Left lobe of liver (tissue), 2 donors: ENCODE measurements at places on chromosomes 13 and 19.
A peak's percentile ranks its signal among the peaks of the same experiment; 100 is the strongest.

GRCh38 chr13:112961457-112962369, 7.3 kb upstream of the MCF2L start:
- no peak for DNase-seq

- no peak for DNase-seq
Observed at GRCh38 chr19:7913652-7914051, 978 bp upstream of the TGFBR3L start.

- DNase-seq = no peak
Observed at GRCh38 chr13:72317346-72318109, 409.9 kb downstream of the MZT1 start.

GRCh38 chr19:51431124-51431523, 13.7 kb upstream of the SIGLEC10 start:
- no peak for DNase-seq

- no peak for DNase-seq
Observed at GRCh38 chr13:50654331-50654730, 189.2 kb downstream of the DLEU7 start.

DNA sequence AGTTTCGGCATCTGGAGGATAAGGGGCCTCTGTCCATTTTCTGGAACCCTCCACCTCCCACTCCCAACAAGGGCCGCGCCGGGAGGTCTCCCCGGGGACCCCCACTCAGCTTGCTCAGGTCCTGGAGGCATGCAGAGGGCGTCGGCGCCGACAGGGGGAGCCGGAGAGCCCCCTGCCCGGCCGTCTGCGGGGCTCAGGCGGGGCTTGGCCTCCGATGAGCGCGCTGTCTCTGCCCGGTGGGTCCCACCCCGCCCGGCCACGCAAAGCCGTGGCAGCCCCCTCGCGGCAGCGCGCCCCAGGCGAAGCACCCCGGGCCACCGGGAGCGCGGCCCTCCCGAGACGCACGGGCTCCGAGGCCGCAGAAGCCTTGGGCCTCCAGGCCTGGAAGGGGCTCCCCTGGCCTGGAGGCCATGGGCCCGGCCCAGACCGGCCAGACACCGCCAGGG, 149.7 kb upstream of the ZNF536 start:
- DNase-seq = no peak

GRCh38 chr19:621819-622218, 11.5 kb downstream of the POLRMT start:
- no peak for DNase-seq

DNA sequence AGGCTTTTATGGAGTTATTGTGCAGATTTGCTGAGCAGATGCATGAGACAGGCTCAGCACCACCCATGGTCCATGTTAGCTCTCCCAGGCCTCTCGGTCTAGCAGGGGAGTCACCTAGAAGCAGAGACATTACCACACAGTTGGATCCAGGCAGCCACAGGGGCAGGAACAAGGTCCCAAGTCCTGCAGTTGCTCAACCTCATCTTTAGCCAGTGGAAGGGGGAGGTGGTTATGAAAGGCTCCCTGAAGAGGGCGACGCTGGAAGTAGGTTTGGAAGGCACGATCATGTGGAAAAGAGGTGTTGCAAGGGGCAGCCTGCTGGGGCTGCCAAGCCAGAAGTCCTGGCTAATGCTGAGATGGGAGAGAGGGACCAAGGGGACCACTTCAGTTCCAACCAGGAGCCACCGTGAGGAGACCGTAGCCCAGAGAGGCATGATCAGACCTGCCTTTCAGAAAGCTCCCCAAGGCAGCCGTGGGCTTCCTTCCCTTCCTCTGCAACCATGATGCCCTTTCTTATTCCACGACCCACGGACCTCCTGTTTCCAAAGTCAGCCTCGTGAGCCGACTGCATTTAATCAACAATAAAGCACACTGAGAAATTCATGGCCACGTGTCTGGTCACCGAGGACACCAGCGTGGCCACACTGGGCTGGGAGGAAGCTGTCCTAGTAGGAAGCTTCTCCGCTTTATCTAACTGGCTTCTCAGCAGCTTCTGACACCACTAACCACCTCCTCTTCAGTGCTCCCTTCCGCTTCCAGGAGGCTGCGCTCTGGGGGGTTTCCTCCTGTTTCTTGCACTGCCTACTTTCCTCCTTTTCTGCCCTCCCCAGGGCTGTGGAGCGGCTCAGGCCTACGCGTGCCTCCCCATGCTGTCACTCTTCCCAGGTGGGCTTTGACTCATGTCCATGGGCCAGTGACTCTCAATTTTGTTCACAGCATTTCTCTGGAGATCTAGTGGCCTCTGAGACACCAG, 2.6 kb downstream of the AP1M1 start:
- DNase-seq = peak; percentile 94

DNA sequence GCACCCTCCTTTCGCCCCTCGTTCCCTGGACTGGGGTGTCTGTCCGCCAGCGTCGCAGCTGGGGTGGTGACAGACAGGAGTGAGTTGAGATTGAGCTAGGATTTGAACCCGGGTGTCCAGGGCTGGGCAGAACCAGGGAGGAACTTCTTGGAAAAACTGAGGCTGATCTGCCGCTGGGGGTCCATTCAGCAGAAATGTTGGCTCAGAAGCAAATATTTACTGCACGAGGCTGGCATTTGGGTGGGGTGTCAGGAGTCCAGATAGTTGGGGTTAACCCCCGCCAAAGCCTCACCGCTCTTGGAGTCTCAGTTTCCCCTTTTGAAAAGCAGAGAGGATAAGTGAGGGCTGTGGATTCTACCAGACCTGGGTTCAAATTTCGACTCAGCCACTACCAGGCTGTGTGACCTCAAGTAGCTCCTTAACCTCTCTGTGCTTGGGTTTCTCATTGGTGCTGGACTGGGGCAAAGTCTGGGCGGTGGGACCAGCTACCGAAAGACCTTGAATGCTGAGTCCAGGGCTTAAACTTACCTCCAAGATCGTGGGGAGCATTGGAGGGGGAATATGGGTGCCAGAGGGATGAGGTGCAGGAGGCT, 20.9 kb downstream of the MAST3 start:
- DNase-seq = no peak

- no peak for DNase-seq
Observed at GRCh38 chr13:105572401-105572800, 963.1 kb downstream of the EFNB2 start.

DNA sequence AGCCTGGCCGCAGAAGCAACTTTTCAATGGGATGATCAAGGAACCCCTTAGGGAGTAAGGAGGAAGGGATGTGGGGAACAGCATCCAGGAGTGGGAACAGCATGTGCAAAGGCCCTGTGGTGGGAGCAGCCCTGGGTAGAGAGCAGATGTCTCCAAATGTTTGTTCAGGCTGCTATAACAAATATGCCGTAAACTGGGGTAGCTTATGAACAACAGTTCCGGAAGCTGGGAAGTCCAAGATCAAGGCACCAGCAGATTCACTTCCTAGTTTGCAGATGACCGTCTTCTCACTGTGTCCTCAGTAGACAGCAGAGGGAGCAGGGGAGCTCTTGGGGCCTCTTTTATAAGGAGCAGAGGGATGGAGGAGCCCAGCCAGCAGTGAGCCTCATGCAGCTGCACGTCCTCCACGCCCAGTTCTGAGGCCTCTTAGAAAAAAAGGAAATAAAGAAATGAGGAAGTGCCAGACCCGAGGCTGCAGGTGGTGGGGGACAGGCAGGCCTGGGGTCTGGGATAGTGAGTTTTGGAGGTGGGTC, 4.2 kb upstream of the LRRC25 start:
- DNase-seq = peak; percentile 54

DNA sequence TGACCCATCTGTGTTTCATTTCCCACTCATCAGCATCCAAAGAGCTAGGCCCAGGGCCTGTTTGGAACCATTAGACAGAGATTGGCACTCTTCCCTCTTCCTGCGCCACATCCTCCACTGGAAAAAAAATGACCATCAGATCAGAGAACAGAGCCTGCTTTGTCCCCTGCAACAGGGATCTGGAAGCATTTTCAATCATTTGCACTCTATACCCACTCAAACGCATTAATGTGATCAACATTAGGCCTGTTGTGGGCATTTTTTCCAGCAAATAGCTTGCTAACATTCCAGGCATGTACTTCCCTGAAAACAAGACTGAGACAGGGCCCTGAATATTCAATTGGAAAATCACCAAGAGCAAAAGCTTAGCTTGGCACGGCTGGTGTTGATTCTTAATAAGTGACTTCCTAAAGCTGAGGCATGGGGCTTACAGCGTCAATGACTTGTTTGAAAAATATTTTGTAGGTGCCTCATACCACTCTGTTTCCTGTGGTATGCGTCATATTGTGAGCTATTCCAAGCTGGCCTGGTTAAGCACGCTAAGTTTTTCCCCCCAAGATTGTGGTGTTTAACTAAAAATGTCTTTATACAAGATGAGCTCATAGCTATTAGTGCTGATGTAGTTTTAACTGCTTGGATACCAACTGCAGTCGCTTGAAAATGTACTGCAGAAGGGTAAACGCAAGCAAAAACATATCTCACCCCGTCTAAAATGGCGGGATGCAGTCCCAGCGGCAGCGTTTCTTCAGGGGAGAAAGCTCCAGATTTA, 404.4 kb downstream of the SPRY2 start:
- DNase-seq = no peak

DNA sequence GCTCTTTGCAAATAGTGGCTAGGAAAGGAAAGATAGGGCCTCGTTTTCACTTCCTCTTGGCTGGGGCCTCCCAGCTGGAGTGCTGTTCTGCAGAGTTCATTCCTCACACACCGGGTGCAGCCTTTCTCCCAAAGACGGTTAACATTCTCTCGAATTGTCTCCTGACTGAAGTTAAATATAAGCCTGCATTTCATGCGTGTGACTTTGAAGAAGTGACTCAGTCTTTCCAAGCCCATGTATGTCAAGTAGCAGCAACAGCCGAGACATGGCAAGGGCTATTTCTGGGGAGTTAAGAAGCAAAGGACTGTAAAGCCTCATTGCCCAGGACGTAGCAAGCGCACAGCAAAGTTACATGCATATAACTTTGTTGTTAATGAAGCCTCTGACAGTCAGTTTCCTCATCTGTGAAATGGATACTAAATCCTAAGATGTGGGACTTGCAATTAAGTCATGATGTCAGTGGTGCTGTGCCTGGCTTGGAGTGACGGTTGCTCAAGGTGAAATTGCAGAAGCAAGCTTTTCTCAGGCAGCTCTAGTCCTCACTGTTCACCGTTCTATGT, 502.4 kb downstream of the MYO16 start:
- DNase-seq = no peak

- no peak for DNase-seq
Observed at GRCh38 chr19:54063350-54064116, at the start of gene VSTM1. TSS of gene VSTM1 (minus strand) at chr19:54063897. CDS start at chr19:54063777, 120 bp downstream.

DNA sequence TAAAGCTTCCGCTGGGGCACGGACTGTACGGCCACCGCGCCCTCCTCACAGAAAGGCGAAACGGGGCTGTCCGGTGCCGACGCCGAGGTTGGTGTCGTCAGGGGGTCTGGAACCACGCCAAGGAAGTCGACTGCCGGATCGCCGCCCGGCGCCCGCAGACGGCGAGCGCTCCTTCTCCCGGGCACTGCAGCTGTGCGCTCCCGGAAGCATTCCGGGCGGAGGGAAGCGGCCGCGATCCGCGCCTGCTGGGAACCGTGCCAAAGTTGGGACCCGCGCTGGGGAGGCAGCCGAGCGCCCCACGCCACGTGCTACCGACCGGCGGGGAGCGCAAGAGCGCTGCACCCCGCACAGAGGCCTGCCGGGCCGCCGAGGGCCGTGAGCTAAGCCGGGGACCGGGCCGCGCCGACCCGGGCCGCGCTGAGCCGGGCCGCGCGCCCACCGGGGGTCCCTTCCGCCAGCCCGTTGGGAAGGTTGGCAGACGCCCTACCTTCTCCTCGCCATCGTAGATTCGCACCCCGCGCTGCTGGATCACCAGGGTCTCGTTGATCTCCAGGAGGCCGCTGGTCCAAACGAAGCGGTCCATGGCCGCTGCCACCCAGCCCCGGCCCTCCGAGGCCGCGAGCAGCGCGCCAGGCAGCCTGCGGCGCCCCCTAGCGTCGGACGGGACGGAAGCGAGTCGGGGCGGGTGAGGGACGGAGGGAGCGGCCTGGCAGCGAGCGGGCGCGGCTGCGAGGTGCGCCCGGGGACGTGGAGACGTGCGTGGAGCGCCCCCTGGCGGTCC, at the start of gene VPS36:
VPS36 (minus strand) TSS at position 623 of the 781 bp plus-strand sequence; CDS start at position 583, 40 bp downstream.
- peak; percentile 97 for DNase-seq

DNA sequence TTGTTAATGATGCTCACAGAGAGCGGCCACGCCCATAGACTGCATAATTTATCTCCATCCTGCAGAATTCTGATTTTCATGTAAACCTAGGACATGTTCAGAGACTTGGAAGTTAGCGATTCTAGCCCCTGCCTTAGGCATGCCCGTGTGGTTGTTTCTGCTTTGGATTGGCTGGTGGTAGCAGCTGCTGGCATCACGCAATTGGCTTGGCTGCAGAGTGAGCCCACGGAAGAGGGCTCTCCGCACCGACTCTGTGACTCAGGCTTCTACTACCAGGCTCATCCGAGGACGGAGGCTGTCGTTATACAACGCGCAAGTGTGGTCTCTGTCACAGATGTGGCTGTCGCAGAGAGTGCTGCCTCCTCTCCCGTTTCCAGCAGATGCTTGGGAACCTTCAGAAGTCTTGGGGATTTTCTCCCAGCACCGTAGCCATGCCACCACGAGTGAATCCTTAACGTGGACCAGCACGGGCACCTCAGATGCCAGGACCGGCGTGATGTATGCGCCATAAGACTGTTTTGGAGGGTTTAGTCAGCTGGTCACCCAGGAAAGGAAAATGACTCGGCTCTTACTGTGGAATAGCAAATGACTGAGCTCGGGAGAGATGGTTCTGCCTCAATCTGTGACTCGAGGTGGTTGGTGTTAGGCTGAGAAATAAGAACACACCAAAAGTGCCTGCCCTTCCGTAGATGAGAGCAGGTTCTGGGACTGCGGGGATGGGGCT, 61.0 kb upstream of the F7 start:
- DNase-seq = no peak

DNA sequence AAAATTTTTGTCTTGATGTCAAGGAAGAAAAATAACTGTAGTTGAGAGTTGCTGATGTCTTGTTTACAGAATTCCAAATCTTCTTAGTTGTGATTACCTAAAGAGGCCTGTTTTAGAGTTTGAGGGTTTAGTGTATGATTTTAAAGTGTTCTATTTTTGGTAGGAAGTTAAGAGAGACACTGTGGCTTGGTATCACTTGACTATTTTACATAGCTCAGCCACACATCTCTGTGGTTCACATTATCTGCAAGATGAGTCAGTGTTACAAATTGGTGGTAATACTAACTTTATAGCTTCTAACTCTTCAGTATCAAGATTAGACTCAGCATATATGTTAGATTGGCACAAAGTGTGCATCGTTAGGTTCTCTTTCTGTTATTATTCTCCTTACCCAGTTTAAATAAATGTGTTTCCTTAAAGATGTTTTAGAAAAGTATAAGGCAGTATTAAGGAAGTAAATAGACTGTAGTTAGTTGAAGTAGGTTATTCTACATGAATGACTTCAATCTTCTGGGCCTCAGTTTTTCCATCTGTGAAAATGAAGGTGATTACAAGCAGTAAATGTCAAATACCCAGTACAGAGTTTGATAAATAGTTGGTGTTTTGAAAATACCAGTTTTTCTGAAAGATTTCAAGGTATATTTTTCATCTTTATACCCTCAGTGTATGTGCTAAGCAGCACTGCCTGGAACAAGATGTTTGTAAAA, 33.4 kb downstream of the COG6 start:
- DNase-seq = no peak

DNA sequence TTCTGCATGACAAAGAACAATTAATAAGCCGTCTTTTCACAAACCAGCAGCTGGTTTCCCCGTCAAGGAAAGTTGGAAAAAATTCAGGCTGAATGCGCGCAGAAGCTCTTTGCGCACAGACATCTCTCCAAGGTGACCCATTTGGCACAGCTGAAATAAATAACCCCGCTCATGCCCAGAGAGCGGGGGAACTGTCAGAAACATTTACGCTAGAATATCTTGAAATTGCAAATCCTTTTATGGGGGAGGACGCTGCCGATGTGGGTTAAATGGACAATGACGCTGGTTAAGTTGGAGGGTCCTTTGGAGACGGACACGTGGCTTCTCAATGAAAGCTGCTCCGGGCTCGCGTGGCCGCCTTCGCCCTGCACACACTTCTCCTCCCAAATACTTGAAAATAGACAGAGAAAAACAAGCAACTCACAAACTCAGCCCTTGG, 30.6 kb downstream of the GSX1 start:
- no peak for DNase-seq
